Stimulated activated CD8-positive, alpha-beta memory T cell treated with anti-CD3 and anti-CD28 coated beads, Interleukin-7, amount 100 ng/mL, for 1 hour (primary cell): ENCODE measurements at places on chromosomes 4 and X.

DNA sequence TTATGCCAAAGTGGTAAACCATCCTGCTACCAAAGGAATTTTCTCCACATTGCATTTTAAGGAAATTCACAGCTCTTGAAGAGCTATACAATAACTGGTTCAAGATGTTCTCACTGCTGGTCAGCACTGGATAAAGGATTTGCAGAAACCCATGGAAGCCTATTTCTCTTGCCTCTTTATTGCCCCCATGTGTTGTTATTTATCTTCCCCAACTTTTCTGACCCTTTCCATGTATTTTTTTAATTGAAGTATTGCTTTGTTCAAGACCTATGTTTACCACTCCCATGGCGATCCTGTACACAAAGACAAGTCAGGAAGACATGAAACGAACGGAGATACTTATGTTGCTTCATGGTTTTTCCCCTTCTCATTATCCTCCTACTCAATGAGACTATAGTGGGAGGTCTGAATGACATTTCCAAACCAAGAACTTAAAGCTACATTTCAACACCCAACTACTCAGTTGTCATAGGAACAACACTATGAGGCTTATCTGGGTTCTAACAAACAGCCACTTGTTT is 566.4 kb upstream of the DIPK2B start:
- DNase-seq = no peak

GRCh38 chr4:41994461-41994985 is 4.2 kb downstream of the SLC30A9 start:
- no peak for DNase-seq

DNA sequence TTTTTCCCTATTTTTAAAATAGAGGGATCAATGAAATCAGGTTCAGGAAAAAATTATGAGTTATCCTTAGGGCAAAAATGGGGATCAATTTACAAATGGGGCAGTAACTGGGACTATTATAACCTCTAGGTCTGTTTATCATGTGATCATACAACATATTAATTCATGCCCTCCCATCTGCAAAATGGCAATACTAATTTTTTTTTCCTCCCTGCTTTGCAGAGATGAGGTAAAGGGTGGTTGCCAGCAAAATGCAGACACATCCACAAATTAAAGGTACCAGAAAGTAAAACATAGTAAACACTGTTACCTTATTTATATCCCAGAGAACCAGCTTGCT is 467 bp downstream of the HSD17B11 start:
- DNase-seq = no peak

- DNase-seq = no peak
Observed at GRCh38 chr4:125727931-125728330, 413.2 kb downstream of the FAT4 start.

DNA sequence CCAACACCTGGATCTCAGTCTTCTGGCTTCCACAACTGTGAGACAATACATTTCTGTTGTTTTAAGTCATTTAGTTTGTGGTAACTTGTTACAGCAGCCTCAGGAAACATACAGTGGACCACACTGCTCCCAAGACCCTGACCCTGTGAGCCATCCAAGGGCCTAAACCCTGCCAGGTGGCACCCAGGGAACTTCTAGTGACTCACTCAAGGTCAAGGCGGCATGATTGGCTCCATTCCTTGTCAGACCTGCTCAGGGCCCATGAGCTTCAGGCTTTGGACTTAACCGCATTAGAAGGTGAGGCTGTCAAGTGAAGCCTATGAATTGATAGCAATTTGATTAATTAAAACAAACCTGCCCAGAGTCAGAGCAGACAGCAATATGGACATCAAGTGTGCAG is 165.7 kb upstream of the MAMLD1 start:
- DNase-seq = no peak

DNA sequence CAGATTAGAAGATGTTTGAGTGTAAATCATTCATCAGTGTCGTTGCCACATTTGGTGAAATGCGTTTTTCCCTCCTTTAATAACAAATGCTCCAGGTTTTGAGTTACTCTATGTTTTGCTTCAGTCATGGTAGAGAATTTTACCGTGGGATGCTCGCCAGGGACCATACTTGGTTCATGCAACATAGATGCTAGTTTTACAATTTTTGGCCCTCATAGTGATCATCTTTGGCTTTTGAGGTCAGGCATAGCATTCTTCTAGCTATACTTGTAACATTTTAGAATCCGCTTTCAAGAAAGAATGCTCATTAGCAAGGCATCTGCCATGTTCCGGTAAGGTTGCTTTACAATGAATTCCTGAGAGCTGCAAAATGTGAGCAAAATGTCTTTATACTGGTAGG is 147.2 kb downstream of the SPCS3 start:
- DNase-seq = no peak

GRCh38 chr4:116949856-116950255 is 135.5 kb downstream of the TRAM1L1 start:
- no peak for DNase-seq

GRCh38 chr4:87024201-87024600 is 89.4 kb downstream of the AFF1 start:
- DNase-seq = no peak

GRCh38 chr4:54320826-54321685 is 92.0 kb downstream of the PDGFRA start:
- DNase-seq = no peak

GRCh38 chr4:176920694-176921093 is 128.0 kb upstream of the VEGFC start:
- no peak for DNase-seq

GRCh38 chrX:153723351-153724251 is 586 bp downstream of the BCAP31 start:
- DNase-seq = peak; percentile 17

DNA sequence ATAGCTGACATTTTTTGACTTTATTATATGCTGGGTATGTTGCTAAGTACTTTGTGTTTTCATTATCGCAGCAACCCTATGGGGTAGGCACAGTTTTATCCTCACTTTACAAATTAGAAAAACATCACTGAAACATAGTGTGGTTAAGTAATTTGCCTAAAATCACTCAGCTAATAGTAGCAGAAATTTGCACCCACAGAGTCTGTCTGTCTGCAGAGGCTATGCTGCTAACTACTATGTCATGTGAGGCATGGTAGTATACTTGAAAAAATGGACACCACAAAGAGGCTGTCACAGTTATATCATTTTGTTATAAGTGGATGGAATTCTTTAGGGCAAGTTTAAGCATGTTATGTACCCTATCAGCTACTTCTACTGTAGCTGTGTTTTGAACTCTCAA is 69.0 kb downstream of the STAG2 start:
- DNase-seq = no peak

- DNase-seq = no peak
Observed at GRCh38 chr4:123256901-123257300, 139.7 kb upstream of the SPRY1 start.

DNA sequence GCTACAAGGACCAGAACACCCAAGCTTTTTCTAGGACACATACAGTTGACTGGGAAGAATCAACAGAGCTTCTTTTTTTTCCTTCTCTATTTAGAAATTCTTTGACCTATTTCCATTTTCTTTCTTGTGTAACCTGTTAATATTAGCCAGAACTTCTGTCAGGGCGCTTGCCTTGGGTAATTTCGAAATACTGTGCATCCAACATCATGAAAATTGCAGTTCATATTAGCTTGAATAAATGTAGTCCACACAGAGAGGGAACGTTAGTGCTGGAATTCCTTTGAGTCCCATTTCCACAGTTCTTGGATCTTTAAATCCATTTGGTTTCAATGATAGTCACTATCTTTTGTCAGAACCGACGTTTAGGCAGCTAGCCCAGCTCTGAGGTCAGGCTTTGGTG is 141.8 kb downstream of the MXRA5 start:
- no peak for DNase-seq

GRCh38 chr4:155690044-155690837 is 23.6 kb downstream of the GUCY1A1 start:
- no peak for DNase-seq

GRCh38 chrX:110277609-110278008 is 40.3 kb downstream of the AMMECR1 start:
- no peak for DNase-seq

DNA sequence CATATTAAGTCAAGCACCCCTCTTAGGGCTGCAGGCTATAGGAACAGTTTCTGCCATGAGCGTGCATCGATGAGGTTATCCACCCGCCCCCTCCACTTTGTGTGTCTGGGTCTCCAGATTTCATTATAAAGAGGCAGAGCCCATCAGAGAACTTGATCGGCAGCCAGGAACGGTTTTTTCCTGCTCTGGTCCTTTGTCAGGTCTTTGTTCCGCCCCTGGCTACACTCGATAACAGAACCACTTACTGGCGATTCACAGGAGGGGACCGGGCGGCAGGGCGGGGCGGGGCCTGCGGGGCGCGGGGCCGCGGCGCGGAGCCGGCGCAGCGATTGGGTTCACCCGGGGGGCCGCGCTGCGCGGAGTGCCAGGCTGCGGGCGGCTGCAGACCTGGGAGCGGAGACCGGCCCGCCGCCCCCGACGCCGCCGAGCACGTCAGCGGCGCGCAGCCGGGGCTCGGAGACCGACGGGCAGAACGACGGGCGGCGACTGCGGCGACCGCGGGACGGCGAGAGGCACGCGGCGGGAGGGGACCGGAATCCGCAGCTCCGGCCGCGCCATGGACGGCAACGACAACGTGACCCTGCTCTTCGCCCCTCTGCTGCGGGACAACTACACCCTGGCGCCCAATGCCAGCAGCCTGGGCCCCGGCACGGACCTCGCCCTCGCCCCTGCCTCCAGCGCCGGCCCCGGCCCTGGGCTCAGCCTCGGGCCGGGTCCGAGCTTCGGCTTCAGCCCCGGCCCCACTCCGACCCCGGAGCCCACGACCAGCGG is at the start of gene SLC10A4:
TSS of gene SLC10A4 (plus strand) at position 338 of the 771 bp plus-strand sequence. CDS start at position 557, 219 bp downstream.
- no peak for DNase-seq

GRCh38 chr4:143399113-143399949 is 62.7 kb downstream of the GAB1 start:
- DNase-seq = no peak

DNA sequence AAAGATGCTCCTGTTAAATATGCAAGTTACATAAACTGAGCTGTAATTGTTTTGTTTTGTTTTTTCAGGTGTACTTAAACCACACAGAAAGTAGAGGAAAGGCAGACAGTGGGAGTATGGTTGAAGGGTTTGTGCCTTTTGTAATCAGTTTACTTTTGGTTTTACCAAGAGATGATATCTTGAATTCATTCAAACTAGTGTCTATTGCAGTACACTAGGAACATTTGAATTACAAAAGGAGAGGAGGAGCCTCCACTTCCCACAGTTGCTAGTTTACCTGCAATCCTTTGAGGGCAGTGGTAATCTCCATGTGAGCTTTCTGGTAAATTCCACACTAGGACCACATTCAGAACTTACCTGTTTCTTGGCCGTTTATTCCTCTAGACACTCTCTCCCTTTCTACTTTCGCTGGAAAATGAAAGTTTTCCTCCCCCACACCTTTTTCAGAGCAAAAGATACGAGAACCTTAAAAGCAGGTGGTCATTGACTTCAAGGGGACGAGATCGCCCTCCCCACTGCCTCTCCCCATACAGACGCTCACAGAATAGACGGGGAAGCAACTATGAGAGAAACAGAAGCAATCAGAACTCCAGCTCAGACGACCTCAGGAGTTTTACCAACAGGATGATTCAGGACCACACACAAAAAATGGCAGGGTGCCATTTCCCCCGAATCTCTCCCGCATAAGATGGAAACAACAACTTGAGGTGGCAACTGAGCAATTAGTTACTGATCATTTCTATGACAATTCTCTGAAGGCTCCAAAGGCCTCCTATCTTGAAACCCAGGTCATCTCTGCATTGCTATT is 3.3 kb downstream of the RBM47 start:
- DNase-seq = no peak

DNA sequence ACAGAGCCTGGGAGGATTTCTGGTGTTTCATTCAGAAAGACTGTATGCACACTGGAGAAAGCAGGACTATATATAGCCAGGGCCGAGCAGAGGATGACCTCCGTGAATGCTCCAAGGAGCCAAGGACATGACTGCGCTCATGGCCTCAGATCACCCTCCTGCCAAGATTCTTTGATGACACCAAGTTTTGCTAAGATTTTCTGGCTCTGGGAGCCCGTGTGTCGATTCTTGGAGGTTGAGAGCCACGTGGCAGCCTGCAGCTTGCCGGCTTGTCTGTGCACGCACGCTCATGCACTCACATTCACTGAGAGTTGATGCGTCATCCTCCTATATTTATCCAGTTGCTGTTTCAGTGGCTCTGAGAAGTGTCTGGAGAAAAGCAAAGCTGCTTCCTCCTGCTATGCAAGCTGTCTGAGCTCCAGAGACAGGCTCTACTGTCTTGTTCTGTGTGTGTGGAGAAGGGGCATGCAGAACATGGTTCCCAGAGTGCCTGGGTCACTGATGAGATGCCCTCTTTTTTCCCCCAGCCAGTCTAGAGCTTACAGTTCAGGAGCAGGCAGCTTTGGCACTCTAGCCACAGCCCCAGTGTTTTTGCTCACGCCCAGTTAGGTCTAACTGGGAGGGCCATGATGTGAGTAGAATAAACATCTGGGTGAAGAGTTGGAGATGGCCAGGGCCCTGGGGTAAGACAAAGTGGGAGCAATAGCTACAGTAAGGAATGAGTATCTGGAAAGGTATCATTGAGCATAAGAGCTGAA is 64.9 kb upstream of the SCOC start:
- DNase-seq = no peak

DNA sequence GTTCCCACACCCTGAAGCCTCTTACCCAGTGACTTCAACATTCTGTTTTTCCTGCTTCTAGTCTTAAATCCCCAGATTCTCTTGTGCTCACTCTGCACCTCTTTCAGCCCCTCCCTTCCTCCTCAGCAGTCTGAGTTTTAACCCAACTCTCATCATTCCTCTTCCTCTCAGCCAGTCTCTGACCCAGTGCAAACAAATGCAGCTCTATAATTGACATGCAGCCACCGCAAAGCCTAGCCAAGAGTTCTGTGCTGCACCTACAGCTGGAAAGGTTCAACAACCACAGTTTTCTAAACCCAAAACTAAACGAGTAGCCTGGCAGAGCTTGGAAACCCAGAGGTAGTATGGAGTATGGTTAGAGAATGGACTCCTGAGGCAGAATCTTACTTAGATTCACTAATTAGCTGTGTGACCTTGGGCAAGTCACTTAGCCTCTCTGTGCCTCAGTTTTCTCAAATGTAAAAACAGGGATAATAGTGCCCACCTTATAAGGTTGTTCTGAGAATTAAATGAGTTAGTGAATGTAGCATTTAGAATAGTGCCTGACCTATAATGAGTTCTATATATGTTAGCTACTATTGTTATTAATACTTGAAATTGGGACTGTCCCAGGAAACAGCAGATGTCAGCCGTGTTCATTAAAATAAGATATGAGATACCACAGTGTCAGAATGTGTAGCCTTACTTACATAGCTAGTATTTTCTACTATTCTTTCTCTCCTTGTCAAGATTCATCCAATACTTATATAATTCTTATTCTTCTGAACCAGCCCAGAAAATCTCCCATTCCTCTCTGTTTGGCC is 3.5 kb downstream of the TMEM154 start:
- no peak for DNase-seq
